ENCODE measurements at places on chromosomes 2 and 18.

DNA sequence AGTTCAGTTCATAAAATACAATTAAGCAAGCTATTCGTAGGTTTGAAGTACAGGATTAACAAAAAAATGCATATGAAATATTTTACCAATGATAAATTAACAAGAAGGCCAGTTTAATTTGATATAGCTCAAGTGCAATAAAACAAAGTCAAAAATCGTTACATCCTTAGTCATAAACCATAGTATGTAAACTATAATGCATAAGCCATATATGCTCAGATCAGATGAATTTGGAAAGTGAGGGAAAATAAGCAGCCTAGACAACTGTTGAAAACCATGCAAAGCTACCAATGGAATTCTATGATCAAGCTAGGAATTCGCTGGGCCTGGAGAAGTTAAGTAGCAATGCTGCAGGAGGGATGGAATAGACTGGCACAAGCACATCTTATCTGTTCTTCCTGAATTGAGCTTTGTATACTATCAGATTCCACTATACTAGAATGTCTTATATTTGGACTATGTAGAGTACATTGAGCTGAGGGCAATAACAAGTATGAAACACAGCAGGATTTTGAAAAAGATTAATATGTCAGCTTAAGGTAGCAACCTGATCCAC is 682.0 kb downstream of the IRS1 start:
- no peak for DNase-seq

- DNase-seq: no peak
Measured at GRCh38 chr2:127535422-127535901, at the start of gene MYO7B. MYO7B (plus strand) TSS chr2:127535683; CDS start chr2:127559723, 24,040 bp downstream.

DNA sequence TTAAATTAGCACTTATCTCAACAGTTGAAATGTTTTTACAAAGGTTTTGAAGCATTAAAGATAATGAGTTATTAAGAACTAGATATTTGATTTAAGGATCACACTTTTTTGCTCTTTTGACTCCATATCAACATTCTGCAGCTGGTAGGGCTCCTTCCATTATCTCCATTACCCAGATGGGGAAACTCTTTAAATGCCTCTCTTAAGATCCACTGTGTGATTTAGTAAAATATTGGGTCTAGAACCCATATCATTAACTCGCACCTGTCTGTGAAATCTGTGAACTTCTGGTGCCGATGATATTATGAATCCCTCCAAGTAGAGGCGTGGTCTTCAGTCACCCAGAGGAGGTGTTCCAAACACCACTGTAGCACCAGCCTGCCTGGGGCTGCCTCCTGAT is 466.2 kb downstream of the TSN start:
- no peak for DNase-seq

DNA sequence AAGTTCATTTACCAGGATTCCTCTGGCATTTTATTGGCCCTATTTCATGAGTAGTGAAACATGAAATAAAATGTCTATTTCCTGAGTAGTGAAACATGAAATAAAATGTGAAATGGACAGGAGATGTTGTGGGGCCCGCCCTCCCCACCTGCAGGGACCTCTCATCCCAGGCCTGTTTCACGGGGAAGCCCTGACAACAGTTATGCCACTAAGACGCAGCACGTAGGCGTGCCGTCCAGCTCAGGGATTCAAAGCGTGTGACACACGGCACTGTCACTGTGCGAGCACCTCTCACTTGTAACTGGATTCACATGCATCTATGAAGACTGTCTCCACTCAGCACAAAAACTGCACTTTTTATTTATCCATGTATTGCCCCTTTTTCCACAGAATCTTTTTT is 83.4 kb upstream of the SNTG2 start:
- DNase-seq: no peak

DNA sequence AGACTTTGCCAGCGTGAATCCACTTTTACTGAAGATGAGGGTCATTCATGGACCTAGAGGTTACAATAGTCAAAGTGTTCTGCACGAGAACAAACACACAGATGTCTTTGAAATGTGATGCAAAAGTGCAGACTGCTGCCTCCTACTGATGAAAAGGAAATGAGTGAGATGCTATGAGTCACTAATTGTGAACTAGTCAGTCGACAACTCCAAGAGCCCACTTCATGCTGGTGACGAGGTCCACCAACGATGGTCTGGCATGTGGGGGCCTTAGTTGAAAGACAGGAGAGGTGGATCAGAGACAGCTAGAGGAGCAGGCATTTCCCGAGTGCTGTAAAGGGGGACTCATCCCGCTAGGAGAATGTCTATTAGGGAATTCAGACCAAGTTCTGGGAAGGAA is 17.1 kb upstream of the ZNF236 start:
- DNase-seq: no peak

DNA sequence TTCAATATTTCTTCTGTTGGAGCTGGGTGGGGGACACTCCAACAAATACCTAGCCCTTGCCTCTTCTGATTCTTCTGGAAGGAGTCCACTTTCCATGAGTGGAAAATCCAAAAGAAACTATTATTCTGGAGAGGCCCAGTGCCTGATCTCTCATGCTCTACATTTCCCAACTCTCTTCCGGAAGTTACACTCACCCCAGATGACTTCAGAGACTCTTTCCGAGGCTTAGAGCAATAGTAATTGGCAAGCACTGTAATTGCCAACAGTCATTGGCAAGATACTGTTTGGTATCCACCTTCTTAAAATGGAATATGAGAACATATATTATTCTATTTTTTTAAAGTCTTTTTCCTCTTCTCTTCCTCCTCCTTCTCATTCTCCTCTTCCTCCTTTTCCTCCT is 60.5 kb upstream of the CYRIA start:
- no peak for DNase-seq

GRCh38 chr18:3903337-3903736 is 453.4 kb downstream of the TGIF1 start:
- no peak for DNase-seq

GRCh38 chr2:229160180-229160579 is 110.9 kb downstream of the PID1 start:
- DNase-seq: no peak

DNA sequence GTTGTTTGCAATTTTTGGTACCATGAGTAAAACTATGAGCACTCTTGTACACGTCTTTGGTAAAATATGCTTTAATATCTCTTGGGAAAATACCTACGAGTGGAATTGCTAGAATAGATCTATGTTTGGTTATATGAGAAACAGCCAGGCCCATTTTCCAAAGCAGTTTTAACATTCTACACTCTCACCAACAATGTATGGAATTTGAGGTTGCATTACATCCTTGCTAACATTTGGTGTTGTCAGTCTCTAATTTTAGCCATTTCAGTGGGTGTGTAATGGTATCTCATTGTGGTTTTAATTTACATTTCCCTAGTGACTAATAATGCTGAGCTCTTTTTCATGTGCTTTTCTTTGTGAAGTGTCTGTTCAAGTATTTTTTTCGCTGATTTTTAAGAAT is 118.9 kb upstream of the TCF4 start:
- DNase-seq: no peak

Measured in cortex of kidney (tissue), 1 donor.